ENCODE measurements at places on chromosomes 6 and 20.

DNA sequence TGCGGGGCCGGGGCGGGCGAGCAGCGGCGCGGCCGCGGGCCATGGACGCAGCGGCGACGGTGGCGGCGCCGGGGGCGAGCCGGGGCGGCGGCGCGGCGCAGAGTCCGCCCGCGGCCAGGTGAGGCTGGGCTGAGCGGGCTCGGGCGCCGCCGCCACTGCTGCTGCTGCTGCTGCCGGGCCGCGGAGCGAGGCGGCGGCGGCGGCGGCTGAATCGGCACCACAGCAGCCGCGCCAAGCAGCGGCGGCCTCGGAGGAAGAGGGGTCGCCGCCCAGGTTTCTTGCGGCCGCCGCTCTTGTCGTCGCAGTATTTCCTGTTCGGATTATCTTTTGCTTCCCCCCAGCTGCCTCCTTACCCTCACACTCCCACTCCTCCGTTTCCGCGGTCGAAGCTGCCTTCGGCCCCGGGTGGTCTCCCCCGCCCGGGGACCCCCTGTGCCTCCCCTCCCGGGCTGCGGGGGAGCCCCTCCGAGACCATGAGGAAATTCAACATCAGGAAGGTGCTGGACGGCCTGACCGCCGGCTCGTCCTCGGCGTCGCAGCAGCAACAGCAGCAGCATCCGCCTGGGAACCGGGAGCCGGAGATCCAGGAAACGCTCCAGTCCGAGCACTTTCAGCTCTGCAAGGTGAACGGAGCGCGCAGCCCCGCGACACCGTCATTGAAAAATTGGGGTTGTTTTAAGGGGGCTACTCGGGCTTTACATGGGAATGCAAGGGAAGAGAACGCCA, at the start of gene STXBP5:
Gene STXBP5 (plus strand): TSS at position 358 of the 726 bp plus-strand sequence. CDS start 116 bp downstream, at position 474.
- no peak for DNase-seq

DNA sequence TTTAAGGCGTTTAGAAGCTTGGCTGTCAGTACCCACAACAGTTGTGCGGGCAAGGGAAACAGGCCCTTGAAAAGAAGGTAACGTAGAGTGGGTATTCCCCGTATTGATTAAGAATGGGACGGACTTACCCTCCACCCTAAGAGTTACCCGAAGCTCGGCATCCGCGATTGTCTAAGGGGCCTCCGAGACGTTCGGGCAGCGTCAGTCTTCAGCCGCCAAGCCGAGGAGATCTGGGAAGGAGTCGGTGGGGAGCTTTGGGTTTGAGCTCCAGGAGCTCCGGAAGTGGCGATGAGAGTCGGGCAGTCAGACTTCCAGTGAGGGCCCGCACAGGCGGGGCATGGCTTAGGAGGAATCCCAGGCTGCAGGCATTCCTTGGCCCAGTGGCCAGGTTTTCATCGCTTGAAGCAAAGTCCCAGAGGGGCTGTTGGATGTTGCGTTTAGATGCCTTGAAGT, 748.2 kb upstream of the ADGRB3 start:
- DNase-seq: no peak

DNA sequence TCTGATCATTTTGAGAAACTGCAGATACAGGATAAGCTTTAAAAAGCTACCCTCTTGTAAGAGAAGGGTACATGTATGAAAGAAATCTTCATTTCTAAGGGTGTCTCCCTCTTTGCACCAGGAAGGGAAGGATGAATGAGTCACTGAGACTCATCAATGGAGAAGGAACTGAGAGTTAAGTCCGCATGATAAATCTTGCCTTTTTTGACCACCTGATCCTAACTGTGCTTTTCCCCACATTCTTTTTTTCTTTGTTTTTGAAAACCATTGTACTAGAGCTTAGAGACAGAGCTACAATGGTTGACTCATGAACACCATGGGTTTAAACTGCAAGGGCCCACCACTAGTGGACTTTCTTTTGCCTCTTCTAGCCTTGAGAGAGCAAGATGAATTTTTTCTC, 353.0 kb upstream of the RGS17 start:
- no peak for DNase-seq

GRCh38 chr20:58746620-58747019, 54.0 kb downstream of the NPEPL1 start:
- DNase-seq: no peak

GRCh38 chr6:99250476-99250875, 99.0 kb downstream of the FAXC start:
- no peak for DNase-seq

GRCh38 chr6:28860581-28860980, 63.2 kb downstream of the TRIM27 start:
- DNase-seq: no peak

DNA sequence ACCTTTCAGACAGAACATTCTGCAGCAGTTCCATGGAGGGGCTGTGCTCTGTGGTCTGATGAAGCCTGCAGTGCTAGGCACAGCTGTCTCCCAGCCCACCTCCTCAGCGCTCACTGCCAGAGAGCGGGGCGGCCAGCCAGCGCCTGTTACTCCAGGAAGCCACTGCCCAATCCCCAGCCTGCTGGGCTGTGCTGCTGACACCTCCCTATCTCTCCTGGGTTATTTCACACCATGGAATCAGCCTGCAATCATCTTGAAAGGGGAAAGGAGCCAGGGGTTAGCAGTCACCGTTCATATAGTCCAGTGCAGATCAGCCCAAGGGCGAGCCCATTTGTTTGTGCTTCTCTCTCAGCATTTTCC, 46.3 kb upstream of the NHSL1 start:
- no peak for DNase-seq

- DNase-seq: no peak
These were observed 309.2 kb downstream of the CDH4 start for GRCh38 chr20:61561111-61561830.

- no peak for DNase-seq
These were observed 93.8 kb downstream of the MLIP start for GRCh38 chr6:54204921-54205591.

GRCh38 chr6:12333128-12333527, 43.0 kb downstream of the EDN1 start:
- no peak for DNase-seq

- no peak for DNase-seq
These were observed 9.8 kb upstream of the ZFP64 start for GRCh38 chr20:52201395-52201794.

GRCh38 chr20:38148328-38149102, 16.6 kb downstream of the TGM2 start:
- DNase-seq: no peak

- DNase-seq: no peak
These were observed 12.4 kb downstream of the SCML4 start for GRCh38 chr6:107811591-107812218.

DNA sequence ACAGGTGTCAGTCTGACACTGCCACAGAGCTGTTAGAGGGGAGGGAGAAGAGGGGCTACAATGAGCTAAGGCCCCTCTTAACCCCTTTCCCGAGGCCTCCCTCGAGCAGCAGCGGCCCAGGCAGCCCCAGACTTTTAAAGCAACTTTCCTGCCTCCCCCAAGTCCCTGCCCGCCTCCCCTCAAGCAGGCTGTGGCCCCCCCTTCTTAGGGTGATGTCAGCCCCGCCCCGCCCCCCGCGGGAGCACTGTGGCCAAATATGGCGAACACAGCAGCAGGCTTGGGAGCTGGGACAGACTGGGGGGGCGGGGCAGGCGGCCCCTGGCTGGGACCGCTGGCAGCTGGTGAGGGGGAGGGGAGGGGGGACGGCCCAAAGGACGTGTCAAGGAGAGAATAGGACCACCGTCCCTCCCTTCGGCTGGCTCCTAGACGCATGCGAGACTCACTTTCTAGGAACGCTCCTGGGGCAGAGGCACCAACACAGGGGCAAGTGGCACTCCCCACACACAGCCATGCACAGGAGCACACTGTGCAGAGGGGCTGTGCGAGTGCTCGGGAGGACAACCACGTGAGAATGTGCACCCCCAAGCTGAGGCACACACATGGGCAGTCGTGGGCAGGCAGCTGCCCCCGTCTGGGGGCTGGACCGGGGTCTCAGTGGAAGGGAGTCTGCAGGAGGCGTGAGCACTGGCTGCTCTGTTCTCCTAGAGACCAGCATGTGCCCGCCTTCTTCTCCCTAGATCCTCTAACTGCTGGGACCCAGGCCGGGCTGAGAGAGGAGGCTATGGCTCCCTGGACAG, 6.7 kb downstream of the TEAD3 start:
- DNase-seq: no peak

- no peak for DNase-seq
These were observed 27.5 kb upstream of the ZBTB22 start for GRCh38 chr6:33344701-33345697.

DNA sequence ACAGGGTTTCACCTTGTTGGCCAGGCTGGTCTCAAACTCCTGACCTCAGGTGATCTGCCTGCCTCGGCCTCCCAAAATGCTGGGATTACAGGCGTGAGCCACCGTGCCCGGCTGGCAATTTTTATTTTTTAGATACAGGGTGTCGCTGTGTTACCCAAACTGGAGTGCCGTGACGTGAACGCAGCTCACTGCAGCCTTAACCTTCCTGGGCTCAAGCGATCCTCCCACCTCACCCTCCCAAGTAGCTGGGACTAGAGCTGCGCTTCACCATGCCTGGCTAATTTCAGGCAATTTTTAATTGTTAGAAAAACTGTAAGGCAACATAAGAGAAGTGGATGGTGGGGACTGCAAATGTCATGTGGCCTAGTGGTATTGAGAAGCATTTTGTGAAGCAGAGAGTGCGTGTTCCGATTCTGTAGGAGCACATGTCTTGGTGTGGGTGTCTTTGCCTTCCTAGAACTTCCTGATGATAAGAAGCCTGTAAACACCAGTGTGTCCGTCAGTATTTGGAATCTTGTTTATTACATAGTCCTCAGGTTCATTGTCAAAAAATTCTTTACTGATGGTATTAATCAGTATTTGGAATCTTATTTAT, 18.0 kb downstream of the JARID2 start:
- DNase-seq: no peak

DNA sequence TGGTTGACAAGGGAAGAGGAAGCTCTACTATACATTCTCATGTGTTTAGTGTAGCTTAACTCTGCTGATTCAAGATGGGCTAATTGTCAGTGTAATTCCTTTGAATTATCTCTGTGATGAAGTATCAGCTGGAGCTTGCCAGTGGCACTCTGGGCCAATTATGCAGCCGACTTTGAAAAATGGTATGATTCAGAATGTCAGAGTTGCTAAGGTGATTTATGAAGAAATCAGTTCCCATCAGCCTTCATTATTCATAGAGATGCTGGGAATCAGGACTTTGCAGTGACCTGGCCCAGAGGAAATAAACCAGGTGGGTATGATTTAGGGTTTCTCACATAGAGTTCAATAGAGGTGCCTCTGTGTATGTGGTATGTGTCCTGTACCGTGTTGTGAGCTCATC, 33.4 kb downstream of the KCNS1 start:
- no peak for DNase-seq

DNA sequence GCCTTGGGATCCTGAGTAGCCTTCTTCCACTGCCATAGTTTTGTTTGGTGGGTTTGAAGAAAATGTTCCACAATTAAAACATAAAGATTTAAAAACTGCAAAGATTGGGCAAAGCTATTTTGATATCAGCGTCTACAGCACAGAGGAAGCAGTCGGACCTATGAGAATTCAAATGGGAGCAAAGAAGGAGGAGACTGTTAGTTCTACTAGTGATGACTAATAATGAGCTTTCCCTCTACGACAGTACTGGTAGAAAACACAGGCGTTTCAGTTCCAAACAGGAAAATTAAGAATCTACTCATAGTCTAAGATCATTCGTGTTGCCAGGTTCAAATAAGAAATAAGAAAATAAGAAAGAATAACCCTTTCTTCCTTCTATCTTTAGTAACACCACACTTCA, 121.2 kb downstream of the INSM1 start:
- DNase-seq: no peak

DNA sequence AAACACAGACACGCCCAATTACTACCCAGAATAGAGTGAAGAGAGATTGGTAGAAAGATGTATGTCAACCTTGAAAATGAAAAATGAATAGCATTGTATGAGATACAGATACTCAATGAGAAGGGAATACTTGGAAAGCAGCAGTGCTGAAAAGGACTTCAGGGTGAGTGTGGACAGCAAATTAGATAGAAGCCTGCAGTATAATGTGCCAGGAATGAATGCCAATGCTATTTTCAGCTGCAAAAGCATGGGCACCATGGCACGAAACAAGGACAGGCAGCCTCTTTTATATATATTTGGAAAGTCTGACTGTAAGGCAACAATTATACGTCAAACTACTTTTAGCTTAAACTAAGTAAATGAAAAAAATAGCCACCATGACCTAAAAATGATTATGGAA, 118.2 kb downstream of the PTCHD4 start:
- no peak for DNase-seq

DNA sequence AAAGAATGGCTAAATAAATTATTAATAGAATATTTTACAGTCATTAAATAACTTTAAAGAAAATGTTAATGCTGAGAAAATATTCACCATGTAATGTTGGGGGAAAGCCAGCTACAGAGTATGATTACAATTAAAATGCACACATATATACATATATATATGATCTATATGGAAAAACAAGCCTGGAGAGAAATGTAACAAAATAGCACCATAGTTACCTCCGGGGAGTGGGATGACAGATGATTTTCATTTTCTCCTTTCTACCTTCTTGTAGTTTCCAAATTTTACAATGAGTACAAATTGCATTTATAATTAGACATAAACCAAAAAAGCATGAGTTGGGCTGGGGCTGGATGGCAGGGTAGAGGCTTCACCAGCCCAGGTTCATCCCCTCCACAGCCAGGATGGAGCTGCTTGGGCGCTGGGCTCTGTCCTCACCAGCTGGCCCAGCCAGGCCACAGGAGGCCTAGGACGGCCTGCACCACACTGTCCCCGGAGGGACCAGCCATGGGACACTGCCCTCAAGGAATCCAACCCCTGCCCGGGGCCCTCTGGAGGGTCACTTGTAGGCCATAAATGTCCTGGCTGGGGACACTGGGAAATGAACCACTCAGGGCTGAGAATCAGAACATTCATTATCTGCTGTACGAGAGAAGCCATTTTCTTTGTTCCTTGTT, 10.3 kb downstream of the C20orf203 start:
- DNase-seq: no peak

DNA sequence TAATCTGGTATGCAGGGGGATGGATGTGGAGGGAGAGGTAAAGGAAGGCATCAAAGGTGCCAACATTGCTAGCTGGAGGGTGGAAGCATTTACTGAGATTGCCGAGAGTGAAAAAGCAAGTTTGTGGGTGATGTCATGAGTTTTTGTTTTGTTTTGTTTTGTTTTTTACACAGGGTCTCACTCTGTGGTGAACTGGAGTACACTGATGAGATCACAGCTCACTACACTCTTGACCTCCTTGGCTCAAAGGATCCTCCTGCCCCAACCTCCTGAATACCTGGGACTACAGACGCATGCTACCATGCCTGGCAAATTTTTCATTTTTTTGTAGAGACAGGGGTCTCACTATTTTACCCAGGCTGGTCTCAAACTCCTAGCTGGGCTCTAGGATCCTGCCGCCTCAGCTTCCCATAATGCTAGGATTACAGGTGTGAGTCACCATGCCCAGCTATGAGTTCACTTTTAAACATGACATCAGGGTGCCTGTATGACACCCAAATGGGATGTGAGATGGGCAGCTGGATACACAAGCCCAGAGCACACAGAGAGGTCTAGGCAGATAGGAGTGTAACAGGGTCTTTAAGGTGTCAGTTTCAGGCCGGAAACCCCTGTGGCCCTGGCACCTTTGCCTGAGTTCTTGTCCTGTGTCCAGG, 35.1 kb upstream of the HMGA1 start:
- no peak for DNase-seq
